Muscle of leg (tissue), 16 donors: ENCODE measurements at places on chromosomes 7 and 10. TPM values are rescaled to one million over a fixed set of nuclear protein-coding genes. Genes with fewer than 3 reads are reported as not detected.

Gene FXYD4
- polyA plus RNA-seq, result 2.4 TPM

Gene HMX2
- polyA plus RNA-seq, result not detected

Gene PKD1L1
- 0.59 TPM for polyA plus RNA-seq

- H3K4me1 ChIP-seq, result peaks cover 14% of the 10 kb centered on the region
- H3K27ac ChIP-seq, result no peak overlapping the region
- H3K27me3 ChIP-seq, result peaks cover 2% of the 10 kb centered on the region
- H3K4me3 ChIP-seq, result no peak overlapping the region
Measured at GRCh38 chr7:51308265-51308664, 8.3 kb downstream of the COBL start.

DNA sequence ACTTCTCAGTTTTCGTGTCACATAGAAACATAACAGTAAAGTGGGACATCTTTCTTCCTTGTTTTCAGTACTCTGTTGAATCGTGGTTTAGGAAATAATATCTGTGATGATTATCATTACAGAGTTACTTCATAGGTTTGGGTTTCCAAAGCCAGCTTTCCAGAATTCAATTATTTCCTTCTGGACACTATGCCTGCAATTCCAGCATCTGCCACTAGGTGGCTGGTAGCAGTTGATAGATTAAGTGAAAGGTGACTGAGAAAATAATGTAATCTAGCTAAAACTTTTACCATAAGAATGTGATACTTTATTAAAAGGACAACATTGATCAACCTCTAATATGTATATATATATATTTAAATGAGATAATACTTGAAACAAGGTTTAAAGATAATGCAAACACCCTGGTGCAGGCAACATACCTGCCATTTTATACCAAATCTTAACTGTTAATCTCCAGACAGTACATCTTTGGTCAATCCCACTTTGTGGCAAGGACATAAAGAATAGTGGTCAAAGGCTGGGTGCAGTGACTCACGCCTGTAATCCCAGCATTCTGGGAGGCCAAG lies 102.6 kb downstream of the SH3PXD2A start:
- peaks cover 18% of the 10 kb centered on the region for H3K4me1 ChIP-seq
- no peak for DNase-seq
- H3K4me3 ChIP-seq, result no peak overlapping the region
- H3K36me3 ChIP-seq, result no peaks in the 10 kb centered on the region
- no peaks in the 10 kb centered on the region for H3K27me3 ChIP-seq
